Foreskin keratinocyte (primary cell): ENCODE measurements at places on chromosomes 11 and 22.

- DNase-seq, result no peak
Measured at GRCh38 chr11:122649116-122649515, 6.4 kb upstream of the UBASH3B start.

- DNase-seq, result no peak
Measured at GRCh38 chr22:37970864-37971263, 13.5 kb downstream of the SOX10 start.

DNA sequence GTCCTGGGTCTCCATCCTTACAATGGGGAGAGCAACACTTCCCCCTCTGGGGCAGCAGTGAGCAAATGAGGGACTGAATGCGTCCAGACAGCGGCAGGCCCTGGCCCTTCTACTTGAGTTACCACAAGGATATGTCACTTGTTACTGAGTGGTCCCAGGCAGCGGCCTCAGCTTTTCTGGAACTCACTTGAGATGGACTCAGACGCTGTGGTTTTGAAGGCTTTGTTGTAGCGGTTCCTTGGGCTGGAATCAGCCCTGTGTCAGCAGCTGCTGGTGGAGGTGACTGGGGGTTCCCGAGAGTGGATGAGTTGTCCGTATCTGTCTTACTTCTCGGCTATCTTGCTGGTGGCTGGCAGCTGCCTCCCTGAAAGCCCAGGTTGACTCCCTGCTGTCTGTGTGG, 77.0 kb downstream of the MICAL2 start:
- no peak for DNase-seq

DNA sequence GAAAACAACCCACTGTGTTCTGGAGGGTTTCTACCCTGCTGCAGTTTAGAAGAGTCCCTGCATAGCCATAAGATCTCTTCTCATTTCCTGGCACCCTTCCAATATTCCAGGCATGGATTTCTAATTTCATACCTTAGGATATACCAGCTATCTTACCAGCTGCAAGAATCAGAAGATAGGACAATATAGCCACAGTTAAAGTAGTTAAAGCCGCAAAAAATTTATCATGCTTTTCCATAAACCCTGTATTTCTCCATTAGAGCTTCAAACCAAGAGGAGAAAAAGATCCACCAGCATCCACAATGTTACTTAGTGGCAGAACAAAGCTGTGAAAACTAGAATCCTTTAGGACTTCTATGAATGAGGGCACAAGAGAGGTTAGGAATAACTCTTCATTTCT, 8.6 kb upstream of the OR56B1 start:
- no peak for DNase-seq

GRCh38 chr11:85414175-85414574, 213.0 kb downstream of the DLG2 start:
- DNase-seq, result no peak

DNA sequence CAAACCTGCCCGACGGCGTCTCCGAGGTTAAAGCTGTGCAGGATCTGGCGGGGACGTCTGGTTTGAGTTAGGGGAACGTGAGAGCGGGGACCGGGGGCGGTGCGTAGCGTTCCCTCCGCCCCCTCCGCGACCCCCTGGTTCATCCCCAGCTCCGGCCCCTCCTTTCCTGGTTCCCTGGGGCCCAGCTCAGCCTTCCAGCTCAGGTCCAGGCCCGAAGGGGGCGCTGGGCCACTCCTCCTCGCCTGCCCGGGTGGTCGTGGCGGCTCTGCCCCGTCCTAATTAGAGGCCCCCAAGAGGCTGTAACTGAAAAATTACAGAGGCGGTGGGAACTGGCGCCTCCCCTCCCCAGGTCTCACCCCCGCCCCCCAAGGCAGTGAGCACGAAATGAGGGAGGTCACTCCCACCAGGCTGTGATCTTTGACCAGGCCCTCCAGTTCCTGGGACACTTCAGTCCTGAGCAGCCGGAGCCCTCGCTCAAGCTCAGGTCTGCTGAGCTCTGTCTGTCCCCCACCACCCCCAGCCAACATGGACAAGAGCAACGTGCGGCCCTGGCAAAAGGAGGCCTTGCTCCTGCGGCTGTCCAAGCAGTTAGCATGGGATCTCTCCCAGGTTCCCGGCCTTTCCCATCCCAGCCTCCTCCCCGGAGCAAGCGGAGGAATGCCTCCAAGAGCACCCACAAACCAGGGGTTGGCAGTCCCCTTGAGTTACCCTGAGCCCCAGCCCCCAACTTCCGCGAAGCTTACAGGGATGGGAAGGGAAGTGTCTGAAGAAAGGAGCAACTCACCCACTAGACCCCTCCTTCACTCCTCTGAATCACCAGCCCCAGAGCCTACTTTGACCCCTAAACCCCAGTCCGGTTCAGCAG, 3.3 kb downstream of the CD248 start:
- DNase-seq, result no peak

GRCh38 chr11:2301631-2302305, at the start of the genes C11orf21 and TSPAN32:
Gene C11orf21 (minus strand): TSS chr11:2301918. CDS start chr11:2301808, 110 bp downstream.
Gene TSPAN32 (plus strand): TSS chr11:2302013. CDS start chr11:2302150, 137 bp downstream.
- DNase-seq, result no peak

DNA sequence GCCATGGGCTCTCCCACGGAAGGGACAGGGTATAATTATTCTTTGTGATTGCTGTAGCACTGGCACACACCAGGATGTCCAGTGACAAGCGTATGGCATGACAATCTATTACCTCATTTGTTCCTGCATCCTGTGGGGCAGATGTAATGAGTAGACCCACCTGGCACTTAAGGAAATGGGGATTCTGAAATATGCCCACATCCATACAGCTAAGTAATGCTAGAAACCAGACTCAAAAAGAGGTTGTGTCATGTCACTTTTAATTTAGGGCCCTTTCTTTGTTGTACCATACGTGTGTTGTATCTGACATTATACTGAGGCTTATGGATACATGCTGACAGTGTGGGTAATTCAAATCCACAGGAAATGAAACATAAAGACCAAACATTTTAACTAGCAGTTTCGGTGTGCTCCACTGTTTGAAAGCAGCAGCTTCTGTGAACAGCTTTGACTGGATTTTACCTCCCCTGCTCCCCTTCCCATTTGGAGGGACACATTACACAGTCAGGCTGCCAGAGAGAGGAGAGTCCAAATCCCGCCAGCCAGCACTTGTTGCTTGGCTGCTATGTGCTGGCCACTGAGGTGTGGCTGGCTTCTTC, 21.2 kb downstream of the GRAMD1B start:
- DNase-seq, result no peak

- peak; percentile 35 for DNase-seq
Measured at GRCh38 chr11:79536155-79536917, 95.5 kb upstream of the TENM4 start.

GRCh38 chr11:104728927-104729326, 169.3 kb downstream of the CASP12 start:
- DNase-seq, result no peak
